ENCODE measurements at places on chromosomes 6 and 20. TPM values are rescaled to one million over a fixed set of nuclear protein-coding genes. Genes with fewer than 3 reads are reported as not detected.

Gene OR2H1
- polyA plus RNA-seq = not detected

Gene FHL5
- polyA plus RNA-seq = not detected

Gene CTAGE9
- not detected for polyA plus RNA-seq

Gene TBCC
- 22.7 TPM for polyA plus RNA-seq

Gene POU5F1
- 2,958 TPM for polyA plus RNA-seq

DNA sequence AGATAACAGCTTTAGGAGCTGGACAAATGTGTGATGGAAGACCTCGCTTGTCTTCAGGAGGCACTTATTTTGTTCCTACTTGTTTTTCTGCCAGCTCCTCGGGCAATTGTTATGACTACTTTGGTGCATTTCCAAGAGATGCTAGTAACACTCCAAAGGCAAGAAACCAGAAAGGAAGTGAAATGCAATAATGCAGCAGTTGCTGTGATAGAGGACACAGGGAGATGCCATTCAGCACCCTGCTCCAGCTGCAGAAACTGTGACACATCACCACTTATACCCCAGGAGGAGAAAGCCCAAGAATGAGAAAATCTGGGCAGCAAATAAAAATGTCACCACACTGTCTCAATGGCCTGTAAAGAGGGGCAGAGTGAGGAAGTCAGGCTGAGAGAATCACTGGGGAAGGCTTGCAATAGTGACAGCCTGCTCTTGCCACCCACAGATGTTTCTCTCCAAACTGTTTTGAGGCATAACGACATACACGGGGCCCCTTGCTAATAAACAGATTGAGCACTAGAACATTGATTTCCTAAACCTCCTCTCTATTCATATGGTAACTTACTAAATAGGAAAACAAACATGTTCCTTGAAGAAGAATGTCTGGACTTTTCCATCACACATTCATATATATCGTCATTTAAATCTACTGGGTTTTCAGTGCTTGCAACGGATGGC lies 231.0 kb upstream of the PRND start:
- no peaks in the 10 kb centered on the region for H3K4me1 ChIP-seq
- DNase-seq = no peak
- H3K4me3 ChIP-seq = no peak overlapping the region
- H3K36me3 ChIP-seq = no peaks in the 10 kb centered on the region
- no peaks in the 10 kb centered on the region for H3K27me3 ChIP-seq
- no peak overlapping the region for H3K27ac ChIP-seq

GRCh38 chr6:76697585-76697984 lies 625.1 kb upstream of the IMPG1 start:
- no peaks in the 10 kb centered on the region for H3K27me3 ChIP-seq
- H3K36me3 ChIP-seq = no peaks in the 10 kb centered on the region
- H3K4me1 ChIP-seq = no peaks in the 10 kb centered on the region
- H3K27ac ChIP-seq = no peak overlapping the region
- no peak overlapping the region for H3K4me3 ChIP-seq

DNA sequence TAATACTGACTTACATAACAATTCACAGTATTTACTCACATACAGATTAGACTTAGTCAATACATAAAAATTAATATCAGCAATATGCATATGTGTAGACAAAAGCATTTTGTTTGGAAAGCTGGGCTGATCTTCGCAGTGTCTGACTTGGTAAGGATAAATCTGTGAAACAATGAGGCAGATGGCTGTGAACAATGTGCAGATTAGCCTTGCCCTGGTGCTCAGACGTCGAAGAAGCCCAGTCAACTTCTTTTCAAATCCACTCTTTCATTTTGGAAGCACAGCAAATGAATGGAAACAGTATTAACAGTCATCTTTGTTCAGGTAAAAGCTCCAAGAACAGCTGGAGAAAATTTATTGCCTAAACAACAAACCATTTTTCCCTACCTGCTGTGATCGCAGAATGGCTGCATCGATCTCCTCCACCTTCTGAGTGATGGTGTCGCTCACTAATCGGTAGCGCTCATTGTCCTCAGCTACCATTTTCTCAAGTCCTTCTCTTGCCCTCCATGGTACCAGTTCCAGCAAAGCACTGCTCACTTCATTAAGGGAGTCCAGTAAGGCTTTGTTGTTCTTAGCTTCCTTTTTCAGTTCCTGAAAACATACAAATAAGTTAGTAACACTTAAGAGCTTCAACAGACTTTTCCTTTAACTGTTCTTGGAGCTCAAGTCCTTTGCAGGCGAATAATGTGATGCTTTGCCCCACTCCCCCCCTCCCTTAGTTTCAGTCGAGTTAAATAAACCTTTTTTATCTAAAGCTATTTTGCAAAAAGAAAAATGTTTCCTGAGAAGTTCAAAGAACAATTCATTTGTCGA lies 116.5 kb downstream of the DST start:
- DNase-seq = no peak
- H3K4me3 ChIP-seq = no peak overlapping the region
- H3K27ac ChIP-seq = no peak overlapping the region
- no peaks in the 10 kb centered on the region for H3K27me3 ChIP-seq

DNA sequence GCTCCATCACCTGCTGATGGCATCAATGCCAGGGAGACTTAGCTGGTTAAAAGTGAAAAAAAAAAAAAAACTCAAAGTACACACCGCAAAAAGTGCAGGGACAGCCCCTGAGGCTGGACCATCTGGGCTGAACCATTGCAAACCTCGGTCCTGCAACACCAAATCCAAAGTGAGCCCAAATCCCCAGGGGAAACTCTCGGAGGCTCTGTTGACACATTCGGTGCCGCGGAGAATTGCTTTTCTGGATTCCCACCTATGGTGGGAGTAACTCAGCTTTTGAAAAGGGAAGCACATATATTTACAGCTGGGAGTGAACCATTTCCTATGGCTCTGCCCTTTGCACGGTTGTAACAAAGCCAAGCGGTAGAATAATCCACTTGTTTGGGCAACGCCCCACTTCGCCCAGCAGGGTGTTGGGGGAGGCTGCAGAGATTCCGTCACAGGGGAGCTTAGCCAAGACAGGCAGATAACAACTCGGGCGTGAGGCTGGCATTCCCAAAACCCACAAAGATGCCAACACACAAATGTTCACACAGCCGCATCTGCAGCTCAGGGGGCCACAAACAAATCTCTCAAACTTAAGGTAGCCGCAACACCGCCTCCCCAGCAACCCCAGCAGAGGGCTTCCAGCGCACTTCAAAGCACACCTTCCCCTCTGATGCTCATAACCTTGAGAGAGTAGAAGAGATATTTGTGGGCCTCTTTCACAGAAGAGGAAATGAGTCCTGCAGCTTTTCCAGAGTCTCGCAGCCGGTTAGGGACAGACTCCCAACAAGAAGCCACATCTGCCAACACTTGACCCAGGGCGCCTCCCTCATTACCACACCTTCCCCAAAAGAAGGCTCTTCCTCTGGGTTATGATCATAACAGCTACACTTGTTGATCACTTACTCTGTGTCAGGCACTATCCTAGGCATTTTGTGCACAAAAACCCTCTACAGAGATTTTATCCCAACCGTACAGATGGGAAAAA lies 11.4 kb downstream of the ZC3H12D start:
- H3K27ac ChIP-seq = no peak overlapping the region
- no peaks in the 10 kb centered on the region for H3K36me3 ChIP-seq
- no peak for DNase-seq
- no peaks in the 10 kb centered on the region for H3K4me1 ChIP-seq
